A172 (cell line): ENCODE measurements at places on chromosomes 1 and 21.

- peak; percentile 52 for DNase-seq
Measured at GRCh38 chr1:154176337-154176736, 15.6 kb downstream of the TPM3 start.

DNA sequence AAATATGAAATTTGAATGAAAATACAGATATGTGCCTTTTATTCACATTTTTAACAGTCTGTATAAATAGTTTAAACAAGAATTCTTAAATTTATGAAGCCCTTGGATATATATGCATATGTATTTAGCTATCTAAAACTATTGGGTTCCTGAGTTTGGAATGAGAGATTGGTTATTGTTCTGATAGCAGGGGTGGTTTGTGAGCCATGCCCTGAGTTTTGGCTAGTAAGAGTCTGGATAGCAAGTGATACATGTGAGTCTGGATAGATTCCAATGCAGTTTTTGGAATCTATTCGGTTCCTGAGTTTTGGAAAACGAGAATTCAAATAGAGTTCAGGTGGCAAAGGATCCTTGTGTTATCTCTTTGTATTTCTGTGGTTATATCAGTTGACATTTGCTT, 2.8 kb downstream of the MAN1A2 start:
- no peak for DNase-seq

DNA sequence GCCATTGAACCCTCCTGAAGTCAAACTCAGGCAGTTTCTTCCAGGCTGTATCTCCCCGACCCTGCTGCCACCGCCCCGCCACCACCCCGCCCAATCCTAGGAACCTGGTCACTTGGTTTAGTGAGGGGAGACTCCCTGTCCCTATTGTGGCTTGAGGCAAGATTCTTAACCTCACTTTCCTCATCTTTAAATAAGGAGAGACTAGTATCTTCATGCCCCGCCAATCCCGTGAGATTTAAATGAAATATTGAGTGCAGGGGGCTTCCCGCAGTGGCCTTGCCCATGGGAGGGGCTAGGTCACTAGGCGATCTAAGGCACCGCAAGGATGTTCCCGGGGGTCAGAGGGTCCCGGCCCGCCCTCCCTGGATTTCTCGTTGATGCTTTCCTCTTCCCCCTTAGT, 998 bp downstream of the KDF1 start:
- no peak for DNase-seq

DNA sequence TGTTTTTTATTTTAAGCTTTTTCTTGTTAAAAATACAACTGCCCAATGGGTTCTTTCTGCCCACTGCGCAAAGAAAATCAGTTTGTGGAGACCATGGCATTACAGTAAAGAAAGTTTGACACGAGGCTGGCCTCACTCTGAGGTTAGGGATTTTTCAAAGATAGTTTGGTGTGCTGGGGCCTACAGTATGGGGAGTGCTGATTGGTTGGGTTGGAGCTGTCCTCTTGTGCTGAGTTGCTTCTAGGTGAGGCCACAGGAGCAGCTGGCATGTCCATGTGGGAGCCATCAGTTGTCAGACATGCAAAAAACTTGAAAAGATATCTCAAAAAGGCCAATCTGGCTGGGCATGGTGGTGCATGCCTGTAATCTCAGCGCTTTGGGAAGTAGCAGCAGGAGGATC, 14.0 kb downstream of the OSBPL9 start:
- DNase-seq: no peak

GRCh38 chr1:92408825-92409224, 77.9 kb downstream of the GFI1 start:
- no peak for DNase-seq

- peak; percentile 89 for DNase-seq
Measured at GRCh38 chr1:166915941-166916340, 39.9 kb upstream of the TADA1 start.
